H1 (cell line): ENCODE measurements at places on chromosomes 2 and 18. TPM values are rescaled to one million over a fixed set of nuclear protein-coding genes. Genes with fewer than 3 reads are reported as not detected.

The CNTNAP5 gene
- 0.17 and 0.76 TPM in 2 replicates for total RNA-seq

The UGT1A6 gene
- total RNA-seq, result not detected in 2 replicates

The SLC5A7 gene
- total RNA-seq, result 0.11 and 0.15 TPM in 2 replicates

The BOK gene
- total RNA-seq, result 33.7 and 34.7 TPM in 2 replicates

GRCh38 chr2:47601568-47601967 lies 181.4 kb upstream of the MSH6 start:
- H3K4me1 ChIP-seq, result peaks cover 7% of the 10 kb centered on the region; the same call in 1 of the 2 replicates
- DNase-seq, result no peak
- H3K27me3 ChIP-seq, result no peaks in the 10 kb centered on the region
- no peaks in the 10 kb centered on the region for H3K36me3 ChIP-seq
- no peak overlapping the region for H3K27ac ChIP-seq
- H3K4me3 ChIP-seq, result no peak overlapping the region

DNA sequence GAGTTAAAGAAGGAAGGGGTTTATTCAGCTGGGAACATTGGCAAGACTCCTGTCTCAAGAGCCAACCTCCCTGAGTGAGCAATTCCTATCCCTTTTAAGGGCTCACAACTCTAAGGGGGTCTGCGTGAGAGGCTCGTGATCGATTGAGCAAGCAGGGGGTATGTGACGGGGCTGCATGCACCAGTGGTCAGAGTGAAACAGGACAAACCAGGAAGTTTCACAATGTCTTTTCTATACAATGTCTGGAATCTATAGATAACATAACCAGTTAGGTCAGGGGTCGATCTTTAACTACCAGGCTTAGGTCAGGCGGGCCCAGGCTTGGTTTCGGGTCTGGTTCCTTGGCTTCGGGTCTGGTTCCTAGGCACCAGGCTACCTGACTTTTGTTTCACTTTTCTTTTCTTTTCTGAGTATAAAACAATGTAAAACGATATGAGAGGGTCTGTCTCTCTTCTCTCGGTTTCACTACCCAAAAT lies 30.1 kb upstream of the LIPG start:
- no peaks in the 10 kb centered on the region; the same call in 1 of the 2 replicates for H3K4me1 ChIP-seq
- H3K36me3 ChIP-seq, result no peaks in the 10 kb centered on the region
- H3K4me3 ChIP-seq, result no peak overlapping the region
- no peaks in the 10 kb centered on the region for H3K27me3 ChIP-seq
- H3K27ac ChIP-seq, result no peak overlapping the region

- H3K27ac ChIP-seq, result no peak overlapping the region
- no peak overlapping the region for H3K4me3 ChIP-seq
- DNase-seq, result no peak
Measured at GRCh38 chr2:10441948-10442347, 6.2 kb downstream of the ODC1 start.

- H3K36me3 ChIP-seq, result no peaks in the 10 kb centered on the region
- H3K27me3 ChIP-seq, result no peaks in the 10 kb centered on the region
- H3K4me3 ChIP-seq, result peak overlapping the region; percentile 72
Measured at GRCh38 chr2:55519938-55520885, 694 bp downstream of the CFAP36 start.
